ENCODE measurements at places on chromosomes 1 and 21.

DNA sequence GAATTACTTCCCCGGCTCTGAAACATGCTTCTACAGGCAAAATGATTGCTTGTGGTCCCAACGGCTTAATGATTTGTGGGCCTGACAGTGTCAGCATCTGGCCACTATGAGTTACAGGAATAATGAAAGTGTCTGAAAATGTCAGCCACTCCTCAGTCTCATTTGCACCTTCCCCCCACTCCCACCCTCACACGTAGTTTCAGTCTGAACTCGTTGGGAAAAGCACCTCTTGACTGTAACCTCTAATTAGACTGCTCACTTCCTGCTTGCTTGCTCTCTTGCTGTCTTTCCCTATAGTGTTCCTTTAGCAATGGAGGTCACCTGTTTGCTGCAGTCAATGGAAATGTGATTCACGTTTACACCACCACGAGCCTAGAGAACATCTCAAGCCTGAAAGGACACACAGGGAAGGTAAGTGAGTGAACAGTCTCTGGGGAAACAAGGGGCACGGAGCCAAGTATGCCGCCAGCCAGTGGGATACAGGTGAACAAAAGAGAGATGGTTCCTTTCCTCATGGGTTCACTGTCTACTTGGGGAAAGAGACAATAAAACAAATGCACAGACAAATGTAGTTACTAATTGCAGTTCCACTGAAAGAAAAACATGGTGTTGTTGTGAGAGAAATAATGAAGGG, 27.1 kb downstream of the CFAP57 start:
- DNase-seq = no peak

- DNase-seq = no peak
These were observed 28.7 kb upstream of the CDC14A start for GRCh38 chr1:100323419-100324106.

- no peak for DNase-seq
These were observed 16.9 kb downstream of the TENT5C start for GRCh38 chr1:117622726-117623125.

- no peak for DNase-seq
These were observed 15.0 kb upstream of the F5 start for GRCh38 chr1:169601096-169601881.

Data from stimulated activated CD4-positive, alpha-beta T cell treated with anti-CD3 and anti-CD28 coated beads, Interleukin-1b, Interleukin-23, amount 100 ng/mL, for 4 hours (primary cell).